Ureter (tissue), 1 donor: ENCODE measurements at places on chromosomes 4 and X. TPM values are rescaled to one million over a fixed set of nuclear protein-coding genes. Genes with fewer than 3 reads are reported as not detected.

The TRIM60 gene
- total RNA-seq: not detected

The SNCA gene
- total RNA-seq: 5.3 TPM

The CD38 gene
- 2.6 TPM for total RNA-seq

The F8A1 gene
- 35.7 TPM for total RNA-seq

DNA sequence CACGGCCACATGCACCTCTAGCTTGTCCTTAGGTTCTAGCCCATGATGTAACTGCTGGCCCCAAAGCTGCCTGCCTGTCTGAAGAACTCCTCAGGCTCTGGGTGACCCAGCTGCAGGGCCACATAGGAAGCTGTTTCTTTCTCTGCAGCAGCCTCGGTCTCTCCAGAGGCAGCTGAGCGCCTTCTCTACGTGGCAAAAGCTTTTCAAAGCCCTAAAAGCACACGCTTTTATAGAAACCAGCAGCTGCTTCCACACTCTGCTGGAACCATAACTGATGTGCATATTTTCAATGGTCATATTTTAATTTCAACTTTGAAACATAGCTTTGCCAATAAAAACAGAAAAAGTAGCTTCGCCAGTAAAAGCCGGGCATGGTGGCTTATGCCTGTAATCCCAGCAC is 37.4 kb downstream of the FAM53A start:
- DNase-seq: no peak

GRCh38 chr4:16824278-16824806 is 74.1 kb downstream of the LDB2 start:
- no peak for DNase-seq

GRCh38 chrX:63922221-63922620 is 137.2 kb upstream of the ARHGEF9 start:
- no peak for DNase-seq

DNA sequence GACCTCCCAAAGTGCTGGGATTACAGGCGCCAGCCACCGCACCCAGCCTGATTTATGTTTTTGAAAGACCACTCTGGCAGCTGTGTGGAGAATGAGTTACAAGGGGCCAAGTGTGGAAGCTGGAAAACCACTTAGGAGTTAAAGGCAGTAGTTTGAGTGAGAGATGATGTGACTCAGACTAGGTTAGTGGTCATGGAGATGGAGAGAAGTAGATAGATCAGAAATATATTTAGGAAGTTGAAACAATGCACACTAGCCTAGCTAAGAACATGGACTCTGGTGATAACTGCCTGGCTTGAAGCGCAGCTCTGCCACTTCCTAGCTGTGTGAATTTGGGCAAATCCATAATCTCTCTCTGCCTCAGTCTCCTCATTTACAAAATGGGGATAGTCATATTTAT is 11.9 kb upstream of the RBMX start:
- DNase-seq: no peak

- DNase-seq: no peak
These were observed 84.7 kb downstream of the HPRT1 start for GRCh38 chrX:134544513-134545151.

DNA sequence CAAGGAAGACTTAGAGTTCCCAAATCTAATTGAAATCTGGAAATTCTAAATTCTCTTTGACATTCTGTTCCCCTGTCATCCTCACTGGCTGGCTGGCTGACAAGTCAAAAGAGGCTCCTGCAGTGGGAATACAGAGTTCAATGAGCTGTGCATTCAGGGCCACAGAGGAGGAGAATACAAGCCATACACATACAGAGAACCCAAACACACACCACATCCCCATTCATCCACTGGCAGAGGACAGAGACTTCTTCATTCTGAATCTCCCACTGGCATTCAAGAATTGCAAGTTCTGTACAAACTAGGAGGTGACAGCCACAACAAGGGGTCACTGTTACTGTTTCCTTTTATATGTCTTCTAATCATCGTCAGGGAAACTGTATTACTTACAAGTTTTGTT is 49.7 kb downstream of the SAT1 start:
- no peak for DNase-seq

DNA sequence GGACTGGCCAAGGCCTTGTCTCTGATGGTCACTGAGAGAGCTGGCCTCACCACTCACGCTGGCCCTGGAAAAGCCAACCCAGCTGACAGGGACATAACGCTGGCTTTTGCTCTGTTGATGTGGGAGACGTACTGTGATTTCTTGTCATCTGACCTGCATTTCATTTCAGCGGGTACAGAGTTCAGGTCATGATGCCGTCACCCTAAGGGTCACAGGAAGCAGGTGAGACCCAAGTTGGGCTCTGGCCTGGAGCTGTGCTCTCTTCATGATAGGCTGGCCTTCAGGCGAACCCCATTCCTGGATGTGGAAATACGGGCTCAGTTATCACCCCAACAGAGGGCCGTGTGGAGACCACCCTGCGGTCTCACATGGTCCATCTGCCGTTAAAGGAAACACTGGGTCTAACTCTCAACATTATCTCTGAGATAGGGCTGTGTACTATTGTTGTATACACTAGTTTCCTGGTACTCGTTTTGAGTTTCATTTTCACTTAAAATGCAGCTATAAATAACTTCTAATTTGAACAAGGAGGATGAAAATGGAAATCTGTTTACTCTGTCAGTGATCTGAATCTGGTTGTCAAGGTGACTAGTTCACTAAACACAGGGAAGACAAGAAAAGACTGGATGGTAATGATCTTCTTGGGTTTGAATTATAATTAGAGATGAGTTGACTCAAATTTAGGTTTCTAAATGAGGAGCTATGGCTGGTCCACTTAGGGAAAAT is 89.1 kb downstream of the TBC1D9 start:
- DNase-seq: no peak

- DNase-seq: no peak
These were observed 136.8 kb downstream of the ADGRL3 start for GRCh38 chr4:61336916-61337315.

- no peak for DNase-seq
These were observed 106.3 kb upstream of the TNIP3 start for GRCh38 chr4:121270389-121270788.
